NCI-H2081 treated with DMSO at 0.1 percent for 48 hours (cell line): ENCODE measurements at places on chromosomes 12 and 14.

DNA sequence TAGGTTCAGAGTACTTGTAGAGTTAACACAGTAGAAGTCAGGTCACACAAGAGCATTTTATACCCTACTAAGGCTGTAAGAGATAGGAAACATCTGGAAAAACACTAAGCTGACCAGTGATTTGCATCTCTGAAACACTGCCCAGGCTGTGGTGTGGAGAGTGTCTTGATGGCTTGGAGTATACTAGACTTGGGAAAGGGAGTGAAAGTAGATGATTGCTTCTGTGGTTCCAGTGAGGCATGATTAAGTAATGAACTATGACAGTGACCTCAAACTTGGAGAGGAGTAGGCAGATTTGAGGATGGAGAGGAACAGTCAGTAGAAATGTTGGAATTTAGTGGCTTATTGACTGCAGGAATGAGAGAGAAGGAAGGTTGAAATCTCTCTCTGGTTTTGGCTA lies 201.2 kb downstream of the FLRT2 start:
- no peak for DNase-seq

DNA sequence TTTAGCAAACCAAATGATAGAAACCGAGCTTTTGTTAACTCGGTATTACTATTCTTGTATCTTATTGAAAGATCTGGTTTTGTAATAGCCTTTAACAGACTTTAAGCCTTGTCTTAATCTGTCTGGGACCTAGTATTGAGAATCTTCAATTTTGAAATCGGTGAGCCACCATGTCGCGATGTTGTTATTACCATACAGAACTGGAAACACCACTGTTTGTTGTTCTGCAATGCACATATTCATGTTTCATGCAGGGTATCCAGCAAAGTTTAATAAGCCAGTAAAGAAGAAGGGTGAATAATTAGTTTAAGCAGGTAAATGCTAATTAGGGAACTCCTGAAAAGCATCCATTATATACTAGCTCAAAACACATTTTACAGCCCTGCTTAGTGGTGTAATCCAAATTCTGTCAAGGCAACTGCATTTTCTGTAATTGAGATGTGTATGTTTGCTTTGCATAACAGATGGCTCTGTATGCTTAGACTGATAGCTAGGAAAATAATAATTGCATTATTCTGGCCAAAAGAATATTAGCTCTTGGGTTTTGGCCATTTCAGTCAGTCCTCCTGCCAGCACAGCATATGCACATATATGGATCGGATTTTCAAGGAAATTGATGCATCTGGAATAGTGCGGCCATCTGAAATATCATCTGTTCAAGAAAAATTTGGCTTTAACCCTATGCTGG lies 389.2 kb downstream of the EGLN3 start:
- no peak for DNase-seq

- no peak for DNase-seq
Observed at GRCh38 chr12:120972870-120973543, 5.3 kb upstream of the HNF1A start.

- no peak for DNase-seq
Observed at GRCh38 chr12:52643233-52644077, 8.6 kb downstream of the KRT2 start.

GRCh38 chr12:101607894-101608293 lies 13.1 kb downstream of the MYBPC1 start:
- DNase-seq: no peak

- DNase-seq: no peak
Observed at GRCh38 chr12:40194846-40195245, 30.0 kb upstream of the LRRK2 start.

GRCh38 chr14:20792556-20792955 lies 10.1 kb downstream of the RNASE1 start:
- DNase-seq: no peak

DNA sequence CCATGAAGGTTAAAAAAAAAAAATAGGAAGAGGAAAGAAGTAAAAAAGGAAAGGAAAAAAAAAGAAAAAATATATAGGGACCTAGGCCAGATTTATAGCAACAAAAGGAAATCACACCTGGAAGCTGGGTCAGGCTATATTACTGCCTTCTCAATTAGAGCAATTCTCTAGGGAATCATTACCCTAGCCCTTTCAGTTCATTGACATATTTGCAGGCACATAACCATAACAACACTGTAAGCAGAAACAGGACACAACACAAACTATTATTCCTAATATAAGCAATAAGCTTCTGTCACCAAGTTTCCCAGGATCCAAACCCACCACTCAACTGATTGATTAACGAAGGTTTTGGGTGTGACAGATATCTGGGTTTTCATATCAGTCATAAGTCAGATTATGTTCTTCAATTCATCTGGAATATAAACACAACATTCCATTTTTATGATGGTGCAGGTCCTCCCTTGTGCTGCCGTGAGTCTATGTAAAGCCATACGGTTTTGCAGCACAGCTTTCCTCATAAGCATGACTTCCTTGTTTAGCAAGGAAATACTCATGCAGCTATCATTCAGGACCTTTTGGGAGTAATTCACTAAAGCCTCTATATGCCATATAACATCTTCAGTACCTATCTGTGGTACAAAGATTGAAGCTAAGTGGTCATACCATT lies 4.2 kb downstream of the PCNX4 start:
- DNase-seq: no peak

DNA sequence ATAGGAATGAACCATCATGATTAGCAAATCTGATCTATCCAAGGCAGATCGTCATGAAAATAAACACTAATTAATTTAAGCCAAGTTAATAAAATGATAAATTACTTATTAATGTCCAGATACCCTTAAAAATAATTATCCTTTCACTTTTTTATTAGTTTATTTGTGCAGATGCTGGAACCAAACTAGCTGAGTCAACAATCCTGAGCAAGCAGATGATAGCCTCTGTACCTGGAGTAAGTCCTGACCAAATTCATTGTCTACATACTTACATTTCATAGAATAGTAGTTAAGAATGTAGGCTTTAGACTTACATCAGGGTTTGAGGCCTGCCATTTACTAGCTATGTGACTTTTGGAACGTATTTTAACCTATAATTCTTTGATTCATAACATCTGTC lies 105.8 kb downstream of the PRIMA1 start:
- DNase-seq: no peak

DNA sequence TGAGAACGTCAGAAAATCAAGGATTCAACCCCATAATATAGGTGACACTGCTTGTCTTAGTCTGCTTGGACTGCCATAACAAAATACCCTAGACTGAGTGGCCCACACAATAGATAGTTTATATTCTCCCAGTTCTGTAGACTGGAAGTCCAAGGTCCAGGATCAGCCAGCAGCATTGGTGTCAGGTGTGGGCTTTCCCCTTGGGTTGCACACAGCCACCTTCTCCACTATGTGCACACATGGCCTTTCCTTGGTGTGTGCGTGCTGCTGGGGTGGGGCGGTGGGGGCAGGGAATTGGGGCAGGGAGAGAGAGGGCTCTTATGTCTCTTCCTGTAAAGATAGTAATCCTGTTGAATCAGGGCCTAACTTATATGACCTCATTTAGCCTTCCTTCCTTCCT lies 106.4 kb downstream of the SLC25A47 start:
- DNase-seq: no peak

GRCh38 chr12:43407816-43408645 lies 144.0 kb downstream of the ADAMTS20 start:
- no peak for DNase-seq

DNA sequence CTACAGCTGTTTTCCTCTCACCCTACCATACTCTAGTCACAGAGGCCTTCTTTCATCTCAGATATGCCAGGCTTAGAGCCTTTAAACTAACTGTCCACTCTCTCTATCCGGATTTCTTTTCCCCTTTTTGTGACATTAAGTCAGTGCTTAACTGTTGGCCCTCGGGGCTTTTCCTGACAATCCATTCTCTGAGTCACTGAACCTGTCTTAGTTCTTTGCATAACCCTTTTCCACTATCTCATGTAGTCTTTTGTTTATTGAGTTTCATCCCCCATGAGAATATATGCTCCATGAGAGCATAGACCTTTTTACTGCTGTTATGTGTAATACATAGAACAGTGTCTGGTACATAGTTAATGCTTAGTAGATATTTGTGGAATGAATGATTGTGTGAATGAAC lies 68.7 kb downstream of the PLEKHA5 start:
- no peak for DNase-seq

DNA sequence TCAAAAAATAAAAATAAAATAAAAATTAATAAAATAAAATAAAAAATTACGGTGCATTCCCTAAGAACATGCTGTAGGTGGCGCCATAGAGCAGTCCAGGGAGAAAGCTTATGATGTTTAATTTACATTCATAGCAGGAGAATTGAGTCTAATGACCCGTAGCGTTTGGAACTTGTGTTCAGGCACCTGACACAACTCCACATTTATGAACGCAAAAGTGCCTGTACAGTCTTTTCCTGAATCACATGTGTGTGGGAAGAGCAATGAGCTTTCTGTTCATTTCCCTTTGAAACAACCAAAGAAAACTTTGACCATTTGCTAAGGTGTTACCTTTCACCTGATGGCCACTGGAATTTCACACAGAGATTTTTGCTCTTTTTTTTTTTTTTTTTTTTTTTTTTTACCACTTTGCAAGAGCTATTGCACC lies 60.6 kb upstream of the KCNA1 start:
- DNase-seq: no peak

- DNase-seq: no peak
Observed at GRCh38 chr12:131407221-131408035, 303.5 kb upstream of the SFSWAP start.

DNA sequence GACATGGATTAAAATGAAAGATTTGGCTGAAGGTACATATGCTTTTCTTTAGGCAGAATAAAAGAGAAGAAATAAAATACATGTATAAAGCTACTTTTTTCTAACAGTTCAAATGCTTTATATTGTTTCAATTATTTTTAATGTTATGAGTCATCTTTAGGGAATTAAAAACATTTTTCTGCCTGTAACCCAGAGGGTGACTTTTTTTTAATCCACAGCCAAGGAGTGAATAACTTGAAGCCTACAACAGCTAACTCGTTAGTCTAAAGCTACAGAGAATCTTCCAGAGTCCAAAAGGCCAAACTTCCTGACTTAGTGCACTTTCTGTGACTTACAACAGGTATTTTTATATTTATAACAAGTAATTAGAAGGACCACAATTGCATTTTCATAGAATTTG lies 151.6 kb downstream of the SEC23A start:
- no peak for DNase-seq

- no peak for DNase-seq
Observed at GRCh38 chr12:6118891-6119568, 5.4 kb downstream of the VWF start.

DNA sequence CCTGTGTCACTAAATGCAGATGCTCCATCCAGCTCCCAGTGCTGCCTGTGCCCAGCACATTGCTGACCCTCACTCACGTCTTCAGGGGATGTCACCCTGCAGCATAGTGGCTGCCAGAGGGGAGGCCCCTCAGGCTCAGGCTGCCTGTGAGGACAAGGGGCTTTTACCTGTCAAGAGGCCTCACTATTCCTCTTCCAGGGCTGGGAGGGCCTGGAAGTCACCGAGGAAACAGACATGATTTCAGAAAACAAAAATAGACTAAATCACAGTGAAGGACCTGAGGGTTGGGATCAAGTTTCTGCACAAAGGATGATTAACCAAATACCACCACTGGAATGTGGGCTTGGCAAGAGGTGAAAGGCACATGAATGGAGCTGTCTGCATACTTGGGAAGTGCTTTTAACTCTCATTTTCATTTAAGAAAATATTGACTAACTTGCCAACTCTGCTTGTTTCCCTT lies 1202.3 kb downstream of the BCL11B start:
- no peak for DNase-seq
